Sigmoid colon (tissue), 7 donors: ENCODE measurements at places on chromosomes 4 and X. TPM values are rescaled to one million over a fixed set of nuclear protein-coding genes. Genes with fewer than 3 reads are reported as not detected.

DNA sequence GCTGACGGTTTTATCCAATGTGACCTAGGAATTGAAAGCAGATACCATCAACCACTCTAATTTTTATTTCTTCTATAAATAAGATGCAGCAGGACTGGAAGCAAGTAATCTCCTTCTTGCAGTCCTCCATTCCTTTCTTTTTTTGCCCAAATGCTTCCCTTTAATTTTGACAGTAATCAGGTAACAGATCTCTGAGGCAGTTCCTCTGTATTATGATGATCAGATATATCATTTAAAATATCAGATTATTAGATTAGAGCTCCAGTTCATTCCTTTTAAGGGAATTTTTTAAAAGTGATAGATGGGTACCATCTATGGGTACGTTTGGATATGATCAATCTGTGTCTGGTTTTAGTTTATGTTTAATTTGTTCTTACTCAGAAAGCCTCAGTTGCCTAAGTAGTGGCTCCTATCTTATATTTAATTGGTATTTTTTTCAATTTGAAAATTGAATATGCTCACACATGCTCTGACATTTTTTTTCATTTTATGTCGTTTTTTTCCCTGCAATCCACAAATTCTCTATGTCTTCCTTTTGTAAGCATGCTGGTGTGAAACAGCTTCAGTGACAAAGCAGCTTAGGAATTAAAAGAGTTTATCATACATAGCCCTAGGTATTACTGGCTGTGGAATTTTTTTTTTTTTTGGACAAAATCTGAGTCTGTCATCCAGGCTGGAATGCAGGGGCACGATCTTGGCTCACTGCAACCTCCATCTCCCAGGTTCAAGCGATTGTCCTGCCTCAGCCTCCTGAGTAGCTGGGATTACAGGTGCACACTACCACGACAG, 73.7 kb upstream of the ANK2 start:
- DNase-seq, result no peak

DNA sequence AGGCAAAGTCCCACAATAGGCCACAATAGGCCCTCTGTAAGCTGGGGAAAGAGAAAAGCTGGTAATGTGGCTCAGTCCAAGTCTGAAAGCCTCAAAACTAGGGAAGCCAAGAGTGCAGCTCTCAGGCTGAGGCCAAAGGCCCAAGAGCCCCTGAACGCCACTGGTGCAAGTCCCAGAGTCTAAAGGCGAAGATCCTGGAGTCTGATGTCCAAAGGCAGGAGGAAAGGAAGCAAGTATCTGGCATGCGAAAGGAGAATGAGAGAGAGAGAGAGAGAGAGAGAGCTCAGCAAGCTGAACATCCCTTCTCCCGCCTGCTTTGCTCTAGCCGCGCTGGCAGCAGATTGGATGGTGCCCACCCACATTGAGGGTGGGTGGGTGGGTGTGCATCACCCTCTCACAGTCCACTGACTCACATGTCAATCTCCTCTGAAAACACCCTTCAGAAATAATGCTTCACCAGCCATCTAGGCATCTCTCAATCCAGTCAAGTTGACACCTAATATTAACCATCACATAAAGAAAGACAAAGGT, 30.9 kb upstream of the ELF2 start:
- no peak for DNase-seq

DNA sequence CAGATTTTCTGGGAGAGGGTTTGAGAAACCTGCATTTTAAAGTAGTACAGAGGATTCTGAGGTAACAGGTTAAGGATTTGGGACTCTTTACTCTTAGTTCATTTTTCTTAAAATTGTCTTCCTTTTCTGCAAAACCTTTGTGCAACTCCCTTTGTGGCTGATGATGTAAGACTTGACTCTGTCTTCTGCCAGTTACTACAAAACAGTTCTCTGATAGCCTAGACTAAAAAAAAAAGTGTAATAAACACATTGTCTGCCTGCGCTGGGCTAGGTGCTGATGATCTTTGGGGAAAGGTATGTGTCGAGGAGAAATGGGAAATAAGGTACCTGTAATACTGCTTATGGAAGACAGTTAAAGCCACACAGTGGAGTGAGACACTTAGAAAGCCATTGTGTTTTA, 28.7 kb downstream of the IL13RA1 start:
- DNase-seq, result no peak

DNA sequence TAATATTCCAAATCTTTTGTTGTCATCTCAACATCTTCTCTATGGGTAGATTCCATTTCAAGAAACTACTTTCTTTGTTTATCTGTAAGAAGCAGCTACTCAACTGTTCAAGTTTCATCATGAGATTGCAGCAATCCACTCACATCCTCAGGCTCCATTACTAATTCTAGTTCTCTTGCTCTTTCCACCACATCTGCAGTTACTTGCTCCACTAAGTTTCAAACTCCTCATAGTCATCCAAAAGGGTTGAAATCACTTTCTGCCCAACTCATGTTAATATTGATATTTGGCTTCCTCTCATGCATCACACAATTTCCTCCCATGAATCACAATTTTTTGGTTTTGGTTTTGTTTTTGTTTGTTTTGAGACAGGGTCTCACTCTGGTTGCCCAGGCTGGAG, 35.7 kb downstream of the ADH5 start:
- no peak for DNase-seq

GRCh38 chr4:62461961-62462360, 1261.8 kb downstream of the ADGRL3 start:
- no peak for DNase-seq

GRCh38 chr4:180153587-180153986, 2089.6 kb upstream of the TENM3 start:
- DNase-seq, result no peak

- no peak for DNase-seq
Observed at GRCh38 chr4:110184140-110184790, 14.2 kb downstream of the ELOVL6 start.

DNA sequence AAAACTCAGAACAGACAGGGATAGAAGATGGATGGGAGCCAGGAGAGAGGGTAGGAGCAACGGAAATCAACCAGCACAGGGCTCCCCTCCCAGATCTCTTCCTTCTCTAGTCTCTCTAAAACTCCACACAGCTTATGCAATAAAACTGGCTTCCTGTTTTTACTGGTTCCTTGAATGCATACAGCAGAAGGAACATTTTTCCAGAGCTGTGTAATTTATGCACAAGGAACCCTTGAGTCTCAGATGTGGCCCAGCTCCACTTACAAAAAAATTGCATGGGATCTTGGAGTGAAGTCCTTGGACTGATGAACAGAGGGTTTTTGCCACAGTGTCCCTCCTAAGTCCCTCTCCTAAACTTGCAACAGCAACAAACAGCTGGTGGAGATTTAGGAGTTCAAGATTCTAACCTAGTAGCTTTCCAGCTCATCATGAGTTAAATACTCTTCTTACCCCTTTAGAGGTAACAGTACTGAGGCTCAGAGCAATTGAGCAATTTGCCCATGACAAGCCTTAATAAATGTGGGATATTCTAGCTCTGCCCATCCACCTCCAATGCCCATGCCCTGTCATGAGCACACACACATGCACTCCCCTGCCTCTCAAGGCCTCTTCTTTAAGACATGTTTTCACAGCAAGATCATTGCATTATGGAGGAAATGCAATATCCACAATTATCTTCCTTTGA, 18.4 kb upstream of the CC2D2A start:
- DNase-seq, result no peak

- no peak for DNase-seq
Observed at GRCh38 chr4:40425799-40426574, 90.9 kb downstream of the CHRNA9 start.

GRCh38 chr4:48877827-48878535, 28.6 kb downstream of the OCIAD2 start:
- DNase-seq, result no peak

DNA sequence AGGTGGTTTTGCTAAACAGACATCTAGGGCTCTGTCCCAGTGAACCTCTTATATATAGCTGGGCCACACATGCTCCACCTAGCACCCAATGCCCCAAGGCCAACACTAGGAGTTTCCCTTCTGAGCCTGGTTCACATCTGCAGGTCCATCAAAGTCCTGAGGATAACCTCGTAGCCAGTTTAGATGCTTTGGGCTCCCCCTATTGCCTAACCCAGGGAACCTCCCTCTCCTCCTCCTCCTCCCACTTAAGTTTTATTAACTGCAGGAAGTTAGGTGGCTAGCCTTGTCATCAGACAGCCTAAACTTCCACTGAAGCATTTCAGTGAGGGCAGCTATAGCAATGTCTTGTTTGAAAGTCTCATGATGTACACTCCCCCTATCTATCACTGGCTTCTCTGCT, 88.0 kb downstream of the GUCY2F start:
- no peak for DNase-seq

GRCh38 chr4:130210864-130211263, 1114.9 kb downstream of the C4orf33 start:
- no peak for DNase-seq

GRCh38 chrX:30586516-30586915, 8.9 kb upstream of the TASL start:
- DNase-seq, result no peak

- no peak for DNase-seq
Observed at GRCh38 chr4:1793940-1794808, 1.1 kb downstream of the FGFR3 start.

DNA sequence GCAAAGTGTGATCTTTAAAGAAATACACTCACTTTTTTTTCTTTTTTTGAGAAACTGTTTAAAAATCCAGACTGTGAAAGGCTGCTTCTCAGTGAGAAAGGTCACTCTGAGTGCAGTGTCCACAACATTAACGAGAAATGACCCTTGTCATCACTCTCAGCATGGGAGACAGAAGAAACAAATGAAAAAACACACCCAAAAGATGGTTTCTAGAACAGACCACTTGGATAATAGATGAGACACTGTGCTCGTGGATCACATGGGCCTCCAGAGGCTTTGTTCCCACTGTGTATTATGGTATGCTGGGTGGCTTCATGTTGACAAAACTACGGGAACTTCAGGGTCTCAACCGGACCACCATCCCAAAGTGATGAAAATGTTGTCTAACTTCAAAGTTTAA, 64.9 kb downstream of the NEUROG2 start:
- no peak for DNase-seq

DNA sequence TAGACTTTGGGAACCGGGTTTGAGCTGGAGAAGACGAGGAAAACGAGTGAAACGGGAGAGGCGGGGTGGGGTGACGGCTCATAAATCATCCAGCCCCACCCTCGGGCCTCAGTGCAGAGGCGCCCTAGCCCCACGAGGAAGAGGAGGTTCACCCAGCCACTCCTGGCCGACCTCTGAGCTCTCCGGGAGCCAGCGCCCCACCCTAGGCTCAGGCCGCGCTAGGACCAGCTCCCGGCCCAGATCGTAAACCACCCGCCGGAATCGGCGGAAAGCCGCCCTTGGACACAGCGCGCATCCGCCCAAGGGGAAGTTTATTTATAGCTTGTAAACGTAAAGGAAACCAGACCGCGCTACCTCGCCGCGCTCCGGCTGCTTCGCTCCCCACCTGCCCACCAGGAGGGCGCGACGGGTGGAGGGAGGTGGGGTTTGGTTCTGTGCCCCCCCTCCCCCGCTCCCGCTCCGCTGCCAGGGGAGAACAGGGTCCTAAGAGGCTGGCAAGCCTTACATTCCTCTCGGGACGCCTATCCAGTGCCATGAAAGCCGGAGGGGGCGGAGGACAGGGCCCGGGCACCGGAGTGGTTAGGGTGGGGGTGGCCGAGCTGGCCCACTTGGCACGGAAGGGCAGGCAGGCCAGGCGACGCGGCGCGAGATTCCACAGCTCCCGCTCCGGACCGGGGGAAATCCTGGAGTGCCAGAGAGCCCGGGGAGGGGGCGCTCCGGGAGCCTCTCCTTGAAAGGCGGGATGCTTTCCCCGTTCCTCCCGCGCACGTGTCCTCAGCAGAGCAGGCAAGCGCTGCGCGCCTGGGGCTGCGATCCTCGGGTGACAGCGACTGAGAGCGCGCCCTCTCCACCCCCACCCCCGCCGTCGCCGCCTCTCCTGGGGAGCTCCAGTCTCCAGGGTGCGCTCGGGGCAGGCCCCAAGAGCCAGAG, 84.2 kb downstream of the BCOR start:
- peak; percentile 88 for DNase-seq

DNA sequence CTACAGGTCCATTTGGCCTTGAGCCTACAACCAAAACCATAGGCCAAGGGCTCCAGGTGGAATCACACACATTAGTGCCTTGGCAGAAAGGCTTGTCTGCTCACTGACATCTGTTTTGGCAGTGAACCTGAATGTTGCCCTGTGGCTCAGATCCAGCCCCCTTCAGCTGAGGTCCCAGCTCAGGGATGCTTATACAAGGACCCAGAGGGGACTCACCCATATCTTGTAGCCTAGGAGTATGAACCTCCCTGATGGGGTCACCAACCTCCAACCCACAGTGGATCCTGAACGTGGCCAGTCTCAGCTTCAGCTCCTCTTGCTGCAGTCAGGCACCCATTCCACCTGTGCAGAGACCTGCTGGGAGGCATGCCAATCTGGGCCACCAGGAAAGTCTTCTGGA, 50.8 kb upstream of the HMX1 start:
- no peak for DNase-seq

- DNase-seq, result no peak
Observed at GRCh38 chrX:138930583-138930945, 219.0 kb upstream of the FGF13 start.

GRCh38 chr4:114807759-114808404, 209.3 kb downstream of the UGT8 start:
- no peak for DNase-seq

DNA sequence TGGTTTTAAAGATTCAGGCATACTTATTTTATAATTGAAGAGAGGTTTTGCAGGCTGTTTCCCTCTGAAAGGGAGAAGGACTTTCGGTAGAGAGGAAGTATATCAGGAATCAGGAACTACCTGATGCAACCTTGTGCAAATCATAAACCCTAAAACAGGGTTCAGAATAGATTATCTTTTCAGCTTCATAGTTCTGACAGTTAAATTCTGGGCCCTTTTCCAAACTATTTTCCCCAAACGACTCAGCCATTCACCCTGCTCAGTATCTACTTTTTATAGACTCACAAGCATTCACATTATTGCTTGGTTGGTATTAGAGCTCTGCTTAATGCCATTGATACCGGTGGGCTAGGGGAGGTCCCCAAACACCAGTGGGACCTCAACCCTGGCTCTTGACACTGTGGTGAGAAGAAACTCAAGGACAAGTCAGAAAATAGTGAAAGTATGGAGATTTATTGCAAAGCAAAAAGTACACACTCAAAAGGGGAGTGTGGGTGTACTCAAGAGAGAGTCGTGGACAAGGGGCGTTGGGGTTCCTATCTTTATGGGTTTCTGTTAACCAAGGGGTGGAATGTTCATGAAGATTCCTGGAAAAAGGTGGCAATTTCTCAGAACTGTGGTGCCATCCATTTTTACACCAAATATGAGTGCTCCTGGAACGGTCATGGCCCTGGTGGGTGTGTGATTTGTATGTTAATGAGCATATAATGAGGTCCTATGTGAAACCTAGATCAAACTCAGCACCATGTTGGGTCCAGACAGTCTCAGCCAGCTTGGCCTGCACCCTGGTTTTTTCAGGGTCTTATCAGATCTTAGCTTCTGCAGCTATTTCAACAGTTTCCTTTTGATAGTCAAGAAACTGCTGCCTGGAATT, 238.3 kb downstream of the DCLK2 start:
- no peak for DNase-seq

TIMP1 gene
- total RNA-seq, result 115 TPM

BCORL1 gene
- total RNA-seq, result 3.2 TPM

CRMP1 gene
- 6.4 TPM for total RNA-seq

WAS gene
- total RNA-seq, result 4.3 TPM

ARMCX1 gene
- total RNA-seq, result 49.1 TPM

VCX2 gene
- total RNA-seq, result not detected

GPRIN3 gene
- 1.6 TPM for total RNA-seq

APBB2 gene
- 90.3 TPM for total RNA-seq

PNMA6F gene
- not detected for total RNA-seq

ASB12 gene
- total RNA-seq, result not detected

XAGE1A gene
- total RNA-seq, result not detected
